ENCODE measurements at places on chromosomes 5 and 9. TPM values are rescaled to one million over a fixed set of nuclear protein-coding genes. Genes with fewer than 3 reads are reported as not detected.

DNA sequence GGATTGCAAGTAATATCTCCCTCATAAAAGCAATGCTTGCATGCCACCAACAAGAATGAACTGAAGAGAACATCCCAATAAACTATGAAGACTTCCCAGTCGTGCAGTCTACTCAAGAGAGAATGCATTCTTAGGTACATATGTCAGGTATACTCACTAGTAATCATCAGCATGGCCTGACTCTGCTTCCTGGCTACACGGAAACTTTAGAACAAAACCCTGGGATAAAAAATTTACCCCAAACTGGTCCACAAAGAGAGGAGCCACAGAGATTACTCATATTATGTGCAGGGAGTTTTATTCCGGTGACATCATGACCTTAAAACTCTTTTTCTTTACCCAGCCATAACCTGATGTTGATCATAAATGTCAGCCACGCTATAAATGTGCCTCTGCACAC lies 57.5 kb upstream of the PAPPA start:
- no peak overlapping the region for H3K27ac ChIP-seq
- no peak overlapping the region for H3K4me3 ChIP-seq

GRCh38 chr9:76516871-76517270 lies 57.9 kb downstream of the GCNT1 start:
- no peak for DNase-seq
- H3K4me3 ChIP-seq: no peak overlapping the region
- no peaks in the 10 kb centered on the region for H3K36me3 ChIP-seq
- no peak overlapping the region for H3K27ac ChIP-seq

DNA sequence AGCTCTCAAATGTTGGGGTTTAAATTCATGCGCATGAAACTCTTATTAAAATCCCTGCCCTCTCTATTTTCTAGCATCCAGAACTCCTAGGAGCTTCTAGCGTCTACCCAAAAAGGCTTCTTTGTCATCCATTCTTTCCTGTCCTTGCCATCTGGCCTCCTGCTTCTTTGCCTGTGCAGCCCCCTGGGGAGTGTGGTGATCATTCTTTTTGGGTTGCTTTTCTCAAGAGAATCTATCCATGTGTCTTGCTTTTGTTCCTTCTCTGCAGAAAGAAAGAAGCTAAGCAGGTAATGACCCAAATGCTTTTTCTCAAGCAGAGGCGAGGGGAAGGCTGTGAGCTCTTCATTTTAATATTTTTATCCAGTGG lies 26.6 kb downstream of the SKP2 start:
- no peak overlapping the region for H3K27ac ChIP-seq
- no peaks in the 10 kb centered on the region for H3K27me3 ChIP-seq
- DNase-seq: no peak
- no peak overlapping the region for H3K4me3 ChIP-seq
- no peaks in the 10 kb centered on the region for H3K4me1 ChIP-seq
- H3K36me3 ChIP-seq: peaks cover 11% of the 10 kb centered on the region

- no peak overlapping the region for H3K4me3 ChIP-seq
- H3K4me1 ChIP-seq: no peaks in the 10 kb centered on the region
- H3K27me3 ChIP-seq: no peaks in the 10 kb centered on the region
- H3K36me3 ChIP-seq: peaks cover 19% of the 10 kb centered on the region
- no peak overlapping the region for H3K27ac ChIP-seq
- DNase-seq: no peak
Measured at GRCh38 chr5:66180282-66181155, 36.4 kb downstream of the SREK1 start.

- no peak for DNase-seq
- no peak overlapping the region for H3K27ac ChIP-seq
- no peaks in the 10 kb centered on the region for H3K4me1 ChIP-seq
- no peaks in the 10 kb centered on the region for H3K36me3 ChIP-seq
- no peaks in the 10 kb centered on the region for H3K27me3 ChIP-seq
Measured at GRCh38 chr5:8013948-8014710, 145.2 kb downstream of the MTRR start.

- no peaks in the 10 kb centered on the region for H3K4me1 ChIP-seq
- H3K27ac ChIP-seq: no peak overlapping the region
- no peak for DNase-seq
- no peaks in the 10 kb centered on the region for H3K36me3 ChIP-seq
- no peak overlapping the region for H3K4me3 ChIP-seq
Measured at GRCh38 chr5:77952636-77953212, 176.6 kb upstream of the TBCA start.

- no peak for DNase-seq
- H3K27ac ChIP-seq: no peak overlapping the region
- H3K4me1 ChIP-seq: peaks cover 22% of the 10 kb centered on the region
- H3K4me3 ChIP-seq: no peak overlapping the region
- no peaks in the 10 kb centered on the region for H3K27me3 ChIP-seq
Measured at GRCh38 chr9:93902051-93902779, 52.9 kb downstream of the BARX1 start.

DNA sequence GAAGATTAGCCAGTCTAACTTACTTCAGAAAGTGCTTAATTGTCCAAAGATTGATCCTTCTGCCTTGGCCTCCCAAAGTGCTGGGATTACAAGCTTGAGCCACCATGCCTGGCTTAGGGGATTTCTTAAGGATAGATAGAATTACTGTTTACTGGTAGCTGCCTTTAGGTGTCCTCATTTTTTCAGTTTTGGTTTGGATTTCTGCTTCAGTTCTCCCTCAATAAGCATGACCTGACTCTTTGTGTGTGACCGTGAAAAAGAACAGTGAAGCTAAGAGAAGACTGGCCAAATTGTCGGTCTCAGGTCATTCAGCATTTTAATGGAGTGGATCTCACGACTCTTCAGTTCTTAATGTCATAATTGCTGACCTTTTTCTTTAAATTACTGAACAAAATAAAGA lies 22.9 kb upstream of the CMYA5 start:
- H3K4me3 ChIP-seq: no peak overlapping the region
- DNase-seq: no peak
- H3K27ac ChIP-seq: no peak overlapping the region
- H3K36me3 ChIP-seq: peaks cover 21% of the 10 kb centered on the region
- H3K27me3 ChIP-seq: no peaks in the 10 kb centered on the region

- H3K36me3 ChIP-seq: no peaks in the 10 kb centered on the region
- no peaks in the 10 kb centered on the region for H3K27me3 ChIP-seq
- H3K27ac ChIP-seq: no peak overlapping the region
- no peak for DNase-seq
Measured at GRCh38 chr5:74516211-74516636, 124.3 kb downstream of the ENC1 start.

DNA sequence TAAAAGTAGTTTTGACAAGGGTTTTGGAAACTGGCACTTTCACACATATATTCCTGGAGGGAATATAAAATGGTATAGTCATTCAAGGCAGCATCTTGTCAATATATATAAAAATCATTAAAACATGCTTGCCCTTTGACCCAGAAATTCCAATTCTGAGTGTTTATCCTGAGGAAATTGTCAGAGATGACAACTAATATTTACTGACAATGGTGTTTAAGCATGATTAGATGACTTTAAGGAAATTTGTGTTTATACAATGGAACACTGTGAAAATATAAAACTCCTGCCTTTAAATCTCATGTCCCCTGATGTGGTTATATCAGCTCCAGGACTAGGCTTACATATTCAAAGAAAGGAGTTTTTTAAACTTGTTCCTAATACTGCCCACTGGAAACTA lies 25.6 kb downstream of the PCSK1 start:
- no peaks in the 10 kb centered on the region for H3K36me3 ChIP-seq
- H3K4me1 ChIP-seq: no peaks in the 10 kb centered on the region
- DNase-seq: no peak
- H3K27ac ChIP-seq: no peak overlapping the region
- no peak overlapping the region for H3K4me3 ChIP-seq

DNA sequence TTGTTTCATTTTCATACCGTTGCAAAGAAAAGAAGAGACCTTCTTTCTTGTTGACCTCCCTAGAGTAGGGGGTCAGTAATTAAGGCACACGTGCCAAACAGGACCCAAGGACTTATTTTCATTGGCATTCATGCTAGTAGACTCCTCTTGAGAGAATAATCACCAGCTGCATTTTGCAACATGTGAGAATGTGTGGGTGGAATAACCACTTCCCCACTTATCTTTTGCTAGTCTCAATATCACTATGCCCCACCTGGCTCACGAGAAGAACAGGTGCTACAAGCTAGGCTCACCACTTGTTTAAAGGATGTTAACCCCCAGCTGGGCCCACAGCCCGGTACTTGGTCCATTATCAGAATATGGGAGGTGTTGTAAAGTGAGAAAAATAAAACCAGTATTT lies 460.7 kb upstream of the MEF2C start:
- DNase-seq: no peak
- H3K4me1 ChIP-seq: no peaks in the 10 kb centered on the region
- no peaks in the 10 kb centered on the region for H3K36me3 ChIP-seq

- H3K36me3 ChIP-seq: no peaks in the 10 kb centered on the region
- H3K27ac ChIP-seq: no peak overlapping the region
- no peaks in the 10 kb centered on the region for H3K27me3 ChIP-seq
- no peaks in the 10 kb centered on the region for H3K4me1 ChIP-seq
- H3K4me3 ChIP-seq: no peak overlapping the region
Measured at GRCh38 chr5:12636209-12636608, 732.0 kb upstream of the CTNND2 start.

GRCh38 chr5:43467100-43467499 lies 16.6 kb downstream of the TMEM267 start:
- H3K27ac ChIP-seq: no peak overlapping the region
- peaks cover 8% of the 10 kb centered on the region for H3K36me3 ChIP-seq
- no peak overlapping the region for H3K4me3 ChIP-seq
- no peak for DNase-seq
- H3K27me3 ChIP-seq: no peaks in the 10 kb centered on the region
- H3K4me1 ChIP-seq: no peaks in the 10 kb centered on the region

GRCh38 chr5:178453224-178453623 lies 137.0 kb downstream of the COL23A1 start:
- H3K27me3 ChIP-seq: no peaks in the 10 kb centered on the region
- no peaks in the 10 kb centered on the region for H3K36me3 ChIP-seq
- no peaks in the 10 kb centered on the region for H3K4me1 ChIP-seq
- DNase-seq: no peak
- H3K27ac ChIP-seq: no peak overlapping the region

DNA sequence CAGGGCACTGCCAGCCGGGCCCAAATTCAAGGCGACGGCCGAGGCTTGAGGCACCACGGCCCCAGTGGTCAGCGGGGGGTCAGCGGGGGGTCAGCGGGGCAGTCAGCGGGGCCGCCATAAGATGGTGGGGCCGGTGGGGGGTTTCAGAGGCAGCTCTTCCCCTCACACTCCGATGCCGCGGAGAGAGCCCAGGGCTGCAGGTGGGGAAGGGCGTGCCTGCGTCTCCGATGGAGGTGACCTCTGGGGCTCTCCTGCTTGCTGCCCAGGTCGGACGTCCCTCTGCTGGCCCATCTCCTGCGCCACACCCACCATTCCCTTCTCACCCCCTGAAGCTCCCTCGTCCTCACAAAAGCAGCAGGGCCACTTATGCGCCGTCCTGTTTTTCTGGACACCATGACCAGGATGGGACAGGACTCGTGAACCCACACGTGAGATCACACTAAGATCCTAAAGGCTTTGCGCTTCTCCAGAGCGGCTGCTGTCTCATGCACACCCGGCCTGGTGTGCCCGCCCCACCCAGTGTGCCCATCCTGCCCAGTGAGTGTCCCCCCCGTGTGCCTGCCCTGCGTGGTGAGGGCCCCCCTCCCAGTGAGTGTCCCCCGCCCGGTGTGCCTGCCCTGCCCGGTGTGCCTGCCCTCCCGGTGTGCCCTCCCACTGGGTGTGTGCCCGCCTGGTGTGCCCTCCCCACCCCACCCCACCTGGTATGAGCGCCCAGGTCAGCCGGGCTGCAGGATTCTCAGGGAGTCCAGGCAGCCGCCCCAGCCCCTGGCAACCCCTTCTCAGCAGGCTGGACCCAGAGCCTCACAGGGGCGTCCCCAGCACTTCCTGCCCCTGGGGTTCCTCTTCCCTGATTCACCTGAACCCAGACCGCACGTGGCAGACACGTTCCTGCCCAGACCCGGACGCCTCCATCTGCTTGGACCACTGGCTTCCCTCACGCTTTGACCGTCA lies 48.7 kb upstream of the NKD2 start:
- no peak for DNase-seq
- H3K36me3 ChIP-seq: no peaks in the 10 kb centered on the region
- H3K27me3 ChIP-seq: no peaks in the 10 kb centered on the region

GRCh38 chr5:23419115-23419514 lies 88.3 kb upstream of the PRDM9 start:
- H3K4me1 ChIP-seq: no peaks in the 10 kb centered on the region
- no peaks in the 10 kb centered on the region for H3K36me3 ChIP-seq
- no peak for DNase-seq
- no peak overlapping the region for H3K4me3 ChIP-seq

- DNase-seq: no peak
- H3K36me3 ChIP-seq: no peaks in the 10 kb centered on the region
- H3K4me3 ChIP-seq: no peak overlapping the region
- no peaks in the 10 kb centered on the region for H3K4me1 ChIP-seq
- no peaks in the 10 kb centered on the region for H3K27me3 ChIP-seq
Measured at GRCh38 chr9:69806627-69807026, 14.0 kb upstream of the CFAP95 start.

GRCh38 chr9:128384801-128385495 lies 13.8 kb downstream of the URM1 start:
- H3K27ac ChIP-seq: no peak overlapping the region
- no peak overlapping the region for H3K4me3 ChIP-seq
- peaks cover 12% of the 10 kb centered on the region for H3K36me3 ChIP-seq
- H3K4me1 ChIP-seq: no peaks in the 10 kb centered on the region
- H3K27me3 ChIP-seq: no peaks in the 10 kb centered on the region
- no peak for DNase-seq

- no peak for DNase-seq
- no peaks in the 10 kb centered on the region for H3K36me3 ChIP-seq
- H3K4me1 ChIP-seq: no peaks in the 10 kb centered on the region
- no peak overlapping the region for H3K4me3 ChIP-seq
Measured at GRCh38 chr9:34365282-34365681, 11.4 kb downstream of the MYORG start.

DNA sequence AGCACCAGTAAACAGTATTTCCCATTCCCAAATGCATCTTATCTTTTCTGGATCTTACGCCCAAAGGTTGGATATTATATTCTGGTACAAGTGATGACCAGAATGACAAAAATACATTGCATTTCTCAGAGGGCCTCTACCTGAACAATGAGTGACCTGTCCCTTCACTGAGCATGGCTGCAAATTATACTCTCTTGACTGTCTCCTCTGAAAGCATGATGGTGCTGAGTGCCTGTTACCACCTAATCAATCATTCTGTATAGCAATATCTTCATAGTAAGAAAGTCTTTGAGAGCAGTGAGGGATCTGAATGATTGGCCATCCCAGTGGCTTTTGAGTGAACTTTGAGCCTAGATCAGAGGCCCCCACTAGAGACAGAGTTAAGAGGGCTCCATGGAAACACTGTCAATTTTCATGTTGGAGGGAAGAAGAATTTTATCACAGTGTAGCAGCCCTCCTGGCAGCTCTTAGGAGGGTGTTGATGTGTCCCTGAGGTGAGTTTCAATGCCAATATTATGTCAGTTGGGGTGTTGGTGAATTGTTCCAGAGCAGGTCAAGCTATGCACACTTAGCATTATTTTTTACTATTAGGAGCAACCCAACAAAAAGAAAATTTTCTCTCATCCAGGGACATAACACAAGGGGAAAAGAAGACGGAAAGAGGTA lies 171.7 kb downstream of the MARCHF11 start:
- H3K4me3 ChIP-seq: no peak overlapping the region
- DNase-seq: no peak
- no peak overlapping the region for H3K27ac ChIP-seq

- no peaks in the 10 kb centered on the region for H3K27me3 ChIP-seq
- H3K4me1 ChIP-seq: no peaks in the 10 kb centered on the region
- H3K27ac ChIP-seq: no peak overlapping the region
- DNase-seq: no peak
Measured at GRCh38 chr5:115330830-115331229, 34.4 kb upstream of the CCDC112 start.

SLC45A2 gene
- not detected for total RNA-seq

GLRA1 gene
- not detected for total RNA-seq

STOML2 gene
- 34.7 TPM for total RNA-seq

PCAT7 gene
- total RNA-seq: not detected

SMIM33 gene
- 0.14 TPM for total RNA-seq

ACOT12 gene
- total RNA-seq: 0.23 TPM

PCDHGA1 gene
- 0.43 TPM for total RNA-seq

TRIM7 gene
- 2.8 TPM for total RNA-seq

Data from naive thymus-derived CD4-positive, alpha-beta T cell (primary cell).